ENCODE measurements at places on chromosomes 13 and 19.

DNA sequence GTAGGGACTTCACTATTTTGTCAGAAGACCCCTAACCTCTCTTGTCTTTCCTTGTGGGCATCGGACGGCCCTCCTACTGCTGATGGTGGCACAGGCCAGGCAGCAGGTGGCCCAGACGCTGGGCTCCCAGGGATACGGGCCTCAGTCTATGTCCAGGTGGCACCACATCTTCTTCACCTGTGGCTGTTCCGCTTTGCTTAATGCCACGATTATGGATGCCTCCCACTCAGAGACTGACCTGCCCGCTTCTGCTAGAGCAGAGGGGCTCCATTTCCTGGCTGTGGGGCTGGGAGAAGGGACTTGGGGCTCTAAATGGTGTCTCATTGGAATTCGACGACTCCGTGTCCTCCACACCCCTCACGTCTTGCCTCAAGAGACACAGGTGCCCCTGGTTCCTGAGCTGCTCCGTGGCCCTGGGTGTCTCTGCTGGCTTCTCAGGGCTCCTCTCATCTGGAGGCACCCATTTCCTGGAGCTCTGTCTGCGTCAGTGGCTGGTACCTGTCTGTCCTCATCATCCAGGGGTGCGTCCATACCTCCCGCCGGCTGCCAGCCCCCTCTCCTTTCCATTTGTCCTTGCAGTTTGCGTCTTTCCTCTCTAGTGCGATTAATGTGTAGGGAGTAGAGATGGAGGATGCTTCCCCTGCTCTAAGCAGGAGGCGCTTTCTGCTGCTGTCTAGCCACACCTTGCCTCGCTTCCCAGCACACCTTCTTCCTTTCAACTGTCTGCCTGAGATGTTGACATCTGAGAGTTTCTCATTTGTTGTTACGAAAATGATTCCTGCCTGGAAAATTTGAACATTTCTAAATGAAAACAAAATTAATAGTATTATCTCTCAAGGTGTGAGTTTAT is 63.4 kb downstream of the TEX29 start:
- DNase-seq: no peak

DNA sequence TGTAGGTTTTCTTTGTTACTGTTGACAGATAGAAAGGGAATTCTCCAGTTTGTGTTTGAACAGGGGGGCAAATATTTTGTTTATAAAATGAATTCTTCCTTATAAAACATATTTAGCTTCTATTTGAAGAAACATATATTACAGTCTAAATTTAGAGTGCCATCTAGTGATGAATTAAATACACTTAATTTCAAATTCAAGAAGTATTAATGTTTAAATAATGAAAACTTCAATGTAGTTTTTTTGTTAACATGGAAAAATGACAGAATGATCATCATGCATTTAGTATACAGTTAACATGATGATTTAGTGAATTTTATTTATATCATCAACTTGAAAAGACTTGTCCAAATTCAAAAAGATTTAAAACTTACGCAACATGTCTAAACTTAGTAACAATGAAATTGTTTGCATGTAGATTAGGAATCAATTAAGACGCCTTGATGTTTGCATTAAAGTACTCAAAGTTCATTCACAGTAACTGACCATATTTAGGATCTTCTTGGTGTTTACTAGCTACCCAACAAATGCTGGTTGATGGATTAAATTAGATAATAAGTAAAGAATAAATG is 765.9 kb upstream of the SLITRK1 start:
- no peak for DNase-seq

- DNase-seq: no peak
Observed at GRCh38 chr13:67134417-67135129, 95.6 kb downstream of the PCDH9 start.

GRCh38 chr19:37817180-37817981 is 38.0 kb upstream of the ZNF573 start:
- no peak for DNase-seq

DNA sequence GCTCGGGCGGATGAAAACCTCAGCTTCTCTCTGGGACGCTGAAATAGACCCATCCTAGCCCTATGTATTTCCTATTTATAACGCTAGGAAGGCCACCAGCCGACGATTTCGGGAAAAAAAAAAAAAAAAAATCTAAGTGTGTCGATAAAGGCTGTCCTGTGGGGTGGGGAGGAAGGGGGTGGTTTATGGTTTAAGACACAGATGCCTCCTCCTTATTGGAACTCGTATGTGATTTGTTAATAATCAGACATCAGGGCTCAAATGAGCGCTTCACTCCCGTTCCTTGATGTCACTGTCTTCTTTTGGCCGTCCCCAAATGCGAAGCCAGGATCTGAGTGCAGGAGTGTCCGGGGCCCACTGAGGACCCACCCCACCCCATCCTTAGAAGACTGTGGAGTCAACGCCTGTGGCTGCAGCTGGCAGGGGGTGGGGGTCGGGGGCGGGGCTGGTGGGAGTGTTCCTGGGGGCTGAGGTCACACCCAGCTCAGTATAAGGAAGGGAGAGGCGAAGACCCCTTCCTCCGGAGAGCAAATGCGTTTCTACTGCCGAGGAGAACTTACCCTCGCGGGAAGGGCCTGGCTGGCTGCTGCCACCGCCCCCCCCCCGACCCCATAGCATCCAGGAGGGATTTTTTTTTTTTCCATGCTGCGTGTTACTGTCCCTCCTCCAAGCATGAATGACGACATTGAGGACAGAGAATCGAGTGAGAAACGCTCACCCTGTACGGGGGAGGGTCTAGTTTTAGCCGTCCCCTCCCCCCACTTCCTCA is 971 bp downstream of the ATCAY start:
- DNase-seq: no peak

GRCh38 chr13:112711528-112712265 is 21.9 kb downstream of the ATP11A start:
- DNase-seq: peak; percentile 97

DNA sequence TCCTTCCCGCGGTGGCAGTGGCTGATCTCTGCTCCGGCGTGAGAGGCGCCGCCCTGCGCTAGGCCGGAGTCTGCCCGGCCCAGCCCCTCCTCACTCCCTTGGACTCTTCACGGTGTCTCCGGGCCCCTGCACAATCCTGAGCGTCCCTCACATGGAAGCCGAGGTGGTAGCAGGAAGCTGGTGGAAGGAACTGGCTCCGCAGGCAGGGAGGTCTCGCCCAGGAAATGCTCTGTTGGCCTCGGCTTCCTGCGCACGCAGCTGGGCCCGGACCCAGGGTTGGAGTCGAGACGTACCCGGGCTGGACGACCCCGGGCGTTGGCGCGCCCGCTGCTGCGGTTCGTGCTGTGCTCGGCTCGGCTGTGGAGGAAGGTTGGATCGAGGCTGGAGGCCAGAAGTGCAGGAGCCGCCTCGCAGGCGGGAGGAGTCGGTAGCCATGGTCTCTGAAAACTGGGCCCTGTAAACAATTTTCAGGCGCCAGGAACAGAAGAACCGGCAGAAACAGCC is 46.3 kb downstream of the ZNF724 start:
- DNase-seq: no peak

- no peak for DNase-seq
Observed at GRCh38 chr13:31334994-31335557, 135.3 kb downstream of the B3GLCT start.

DNA sequence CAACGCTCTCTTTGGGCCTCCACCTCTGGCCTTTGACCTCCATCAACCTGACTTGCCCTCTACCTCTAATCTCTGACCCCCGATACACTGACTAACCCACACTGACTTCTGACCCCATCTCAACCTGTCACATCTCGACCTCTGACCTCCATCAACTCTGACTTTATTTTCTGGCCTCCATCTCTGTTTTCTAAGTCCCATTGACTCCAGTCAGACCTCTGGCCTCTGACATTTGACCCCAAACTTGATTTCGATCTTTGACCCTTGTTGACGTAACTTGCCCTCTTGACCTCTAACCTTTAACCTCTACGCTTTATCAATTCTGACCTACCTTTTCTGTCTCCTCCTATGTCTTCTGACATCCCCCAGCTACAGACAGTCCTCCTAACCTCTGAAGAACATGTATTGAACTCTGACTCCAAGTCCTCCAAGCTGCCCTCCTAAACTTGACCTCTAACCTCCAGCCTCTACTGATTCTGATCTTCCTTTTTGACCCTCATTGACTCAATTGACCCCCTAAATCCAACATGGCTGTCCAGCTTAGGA is 780 bp downstream of the ACP4 start:
- no peak for DNase-seq

DNA sequence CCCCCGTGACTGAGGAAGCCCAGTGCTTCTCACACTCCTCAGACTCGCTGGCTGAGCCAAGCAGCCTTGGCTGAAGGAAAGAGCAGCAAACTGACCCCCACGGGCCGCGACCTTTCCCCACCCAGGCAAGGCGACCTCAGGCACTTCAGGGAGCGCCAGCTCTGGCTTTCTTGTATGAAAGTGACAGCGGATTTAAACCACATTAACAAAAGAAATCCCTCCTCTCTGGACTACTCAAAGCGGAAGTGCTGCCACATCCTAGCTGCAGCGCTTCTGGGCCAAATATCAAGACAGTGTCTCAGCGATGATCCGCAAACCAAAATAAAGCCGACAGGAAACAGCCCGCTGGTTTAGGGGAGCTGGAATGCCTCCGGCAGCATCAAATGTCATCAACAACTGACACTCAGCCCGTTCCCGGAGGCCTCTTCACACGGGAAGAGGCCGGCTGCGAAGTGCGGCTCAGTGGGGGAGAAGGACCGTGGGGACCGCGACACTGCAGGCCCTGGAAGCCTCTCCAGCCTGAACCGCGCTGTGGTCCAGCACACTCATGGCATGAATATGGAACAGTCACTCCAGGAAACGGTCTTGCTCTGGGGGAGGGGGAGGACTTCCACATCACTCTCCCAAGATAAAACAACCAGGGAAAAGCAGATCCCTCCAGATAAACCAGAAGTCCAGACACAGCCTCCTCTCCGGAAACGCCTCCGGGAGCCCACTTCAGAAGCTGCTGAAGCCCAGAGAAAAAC is 1.4 kb downstream of the RASA3 start:
- DNase-seq: peak; percentile 86

DNA sequence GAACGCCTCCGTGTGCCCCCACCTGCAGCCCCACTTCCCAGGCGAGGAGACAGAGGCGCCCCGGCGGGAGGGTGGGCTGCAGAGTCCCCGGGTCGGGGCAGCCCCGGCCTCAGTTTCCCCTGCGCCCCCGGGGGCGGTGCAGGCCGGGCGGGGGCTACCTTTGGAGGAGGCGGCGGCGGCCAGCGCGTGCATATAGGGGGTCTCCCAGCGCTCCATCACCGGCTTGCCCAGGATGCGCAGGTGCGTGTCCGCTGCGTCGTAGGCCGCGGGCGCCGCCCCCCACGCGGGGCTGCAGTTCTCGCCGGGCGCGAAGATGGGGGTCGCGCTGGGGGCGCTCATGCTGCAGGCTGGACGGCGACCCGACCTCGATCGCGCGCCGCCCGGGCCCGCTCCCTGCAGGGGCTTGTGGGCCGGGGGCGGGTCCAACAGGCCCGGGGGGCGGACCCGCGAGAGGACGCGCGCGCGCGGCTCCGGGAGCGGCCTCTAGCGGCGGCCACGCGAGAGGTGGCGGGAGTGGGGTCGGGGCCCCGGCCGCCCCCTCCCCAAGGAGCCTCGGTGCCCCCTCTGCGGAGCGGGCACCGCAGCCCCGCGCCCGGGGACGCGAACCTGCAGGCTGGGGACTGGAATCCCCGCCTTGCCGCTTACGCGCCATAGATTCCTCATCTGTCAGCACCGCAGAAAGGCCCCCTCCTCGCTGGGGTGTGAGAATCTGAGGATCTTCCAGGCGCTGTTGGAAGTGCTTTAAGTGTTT is at the start of gene GAMT:
GAMT (minus strand) TSS at position 405 of the 751 bp plus-strand sequence; CDS start at position 339, 66 bp downstream.
- DNase-seq: no peak

DNA sequence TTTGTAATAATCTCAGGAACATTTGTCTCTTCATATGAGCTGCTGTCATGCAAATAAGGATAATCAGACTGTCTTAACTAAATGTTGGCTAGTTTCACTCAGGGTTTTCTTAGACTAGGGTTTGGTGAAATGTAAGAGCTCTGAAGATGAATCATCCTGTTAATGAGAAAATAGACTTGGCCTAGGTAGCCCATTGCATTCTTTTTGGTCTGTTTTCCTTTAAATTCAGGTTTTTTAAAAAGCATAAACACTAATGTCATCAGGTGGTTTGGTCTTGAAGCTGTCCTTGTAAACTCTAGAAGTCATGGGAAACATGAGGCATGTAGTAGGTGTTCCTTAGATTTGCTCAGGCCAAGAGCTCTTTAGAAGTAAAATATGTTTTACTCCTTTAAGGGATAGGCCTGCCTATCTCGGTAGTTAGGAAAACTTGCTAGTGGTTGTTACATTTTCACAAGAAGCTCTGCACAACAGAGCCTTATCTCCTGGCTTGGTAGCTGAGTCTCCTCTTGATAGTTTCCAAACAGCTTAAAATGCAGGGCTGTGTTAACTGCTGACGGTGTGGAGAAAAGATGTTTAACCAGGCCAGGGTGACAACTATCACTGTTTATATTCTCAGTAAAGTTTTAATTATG is 62.0 kb upstream of the C1QTNF9B start:
- no peak for DNase-seq

- DNase-seq: no peak
Observed at GRCh38 chr13:23339225-23339624, 94.3 kb downstream of the SACS start.

DNA sequence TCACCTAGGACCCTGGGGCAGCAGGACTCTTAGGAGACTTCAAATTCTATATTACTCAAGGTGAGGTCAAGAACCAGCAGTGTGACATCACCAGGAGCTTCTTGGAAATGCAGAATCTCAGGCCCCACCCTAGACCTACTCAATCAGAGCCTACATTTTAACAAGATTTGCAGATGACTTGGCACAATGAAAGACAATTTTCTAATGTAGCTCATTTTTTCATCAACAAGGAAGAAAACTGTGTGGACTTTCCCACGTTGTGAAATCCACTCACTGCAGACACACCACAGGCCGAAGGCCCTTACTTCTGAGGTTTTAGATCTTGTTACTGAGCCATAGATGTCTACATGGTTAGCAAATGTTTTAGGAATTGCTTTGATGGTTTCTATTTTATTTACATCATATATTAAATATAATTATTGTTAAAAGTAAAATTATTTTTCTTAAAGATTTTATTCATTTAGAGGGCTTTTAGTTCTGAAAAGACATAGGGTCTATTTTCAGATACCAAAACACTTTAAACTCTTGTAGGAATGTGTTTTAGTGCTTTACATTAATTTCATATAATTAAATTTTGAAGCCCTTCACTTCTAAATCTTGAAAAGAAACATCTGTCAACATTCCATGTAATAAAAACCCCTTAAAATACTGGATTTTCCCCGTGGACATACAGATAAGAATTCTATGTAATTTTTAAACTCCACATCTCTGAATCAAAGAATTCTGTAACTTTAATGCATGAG is 18.5 kb upstream of the STARD13 start:
- DNase-seq: no peak

GRCh38 chr13:110109910-110110309 is 197.0 kb downstream of the COL4A1 start:
- peak; percentile 73 for DNase-seq

DNA sequence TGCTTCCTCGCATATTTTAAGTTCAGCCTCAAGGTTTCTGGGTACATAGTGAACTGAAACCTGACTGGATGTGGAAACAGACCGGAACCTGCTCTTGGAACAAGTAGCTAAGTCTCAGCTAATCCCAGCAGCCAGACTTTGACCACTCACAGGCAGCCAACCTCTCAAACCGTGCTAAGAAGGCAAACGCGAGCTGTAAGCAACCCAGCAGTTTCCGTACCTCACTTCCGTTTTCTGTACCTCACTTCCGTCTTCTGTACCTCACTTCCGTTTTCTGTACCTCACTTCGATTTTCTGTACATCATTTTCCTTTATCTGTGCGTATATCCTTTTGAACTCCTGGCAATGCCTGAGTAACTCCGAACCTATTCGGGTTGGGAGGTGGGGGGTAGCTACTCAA is 96.8 kb downstream of the SUCLA2 start:
- DNase-seq: no peak

Data from GM04503 (cell line).